Karpas-422 (cell line): ENCODE measurements at places on chromosomes 3 and 15.

GRCh38 chr15:40233727-40234577 is 4.9 kb upstream of the PAK6 start:
- H3K4me1 ChIP-seq, result peaks cover 41% of the 10 kb centered on the region
- no peak overlapping the region for H3K4me3 ChIP-seq
- no peaks in the 10 kb centered on the region for H3K27me3 ChIP-seq
- H3K27ac ChIP-seq, result peak overlapping the region; percentile 76
- DNase-seq, result no peak

DNA sequence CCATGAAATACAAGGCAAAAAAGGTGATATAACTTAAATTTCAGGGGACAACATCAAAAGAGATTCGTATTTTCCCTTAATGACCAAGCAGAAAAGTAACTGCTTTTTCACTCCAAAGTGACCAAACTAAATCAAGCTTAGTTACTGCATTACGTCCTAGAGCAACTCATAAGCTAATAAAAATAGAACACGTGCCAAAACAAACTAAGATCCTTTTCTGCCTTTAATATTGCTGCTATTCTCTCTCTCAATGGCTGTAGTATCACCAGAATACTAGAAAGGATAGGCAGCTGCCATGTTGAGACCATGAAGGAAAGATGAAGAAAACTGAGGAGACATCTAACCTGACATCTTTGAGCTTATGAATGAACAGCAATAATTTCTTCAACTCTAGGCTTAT is 43.3 kb downstream of the UBXN7 start:
- DNase-seq, result no peak
- H3K27me3 ChIP-seq, result no peaks in the 10 kb centered on the region
- H3K4me3 ChIP-seq, result no peak overlapping the region
- no peaks in the 10 kb centered on the region for H3K4me1 ChIP-seq
- H3K36me3 ChIP-seq, result peaks cover 39% of the 10 kb centered on the region
- H3K27ac ChIP-seq, result no peak overlapping the region

- H3K27ac ChIP-seq, result no peak overlapping the region
- H3K27me3 ChIP-seq, result no peaks in the 10 kb centered on the region
- no peaks in the 10 kb centered on the region for H3K36me3 ChIP-seq
- H3K4me3 ChIP-seq, result no peak overlapping the region
- DNase-seq, result no peak
Measured at GRCh38 chr3:19541284-19541683, 392.7 kb downstream of the EFHB start.

GRCh38 chr3:194425399-194425798 is 26.3 kb upstream of the GP5 start:
- no peak for DNase-seq
- H3K4me3 ChIP-seq, result no peak overlapping the region
- H3K27ac ChIP-seq, result no peak overlapping the region
- peaks cover 76% of the 10 kb centered on the region for H3K36me3 ChIP-seq

DNA sequence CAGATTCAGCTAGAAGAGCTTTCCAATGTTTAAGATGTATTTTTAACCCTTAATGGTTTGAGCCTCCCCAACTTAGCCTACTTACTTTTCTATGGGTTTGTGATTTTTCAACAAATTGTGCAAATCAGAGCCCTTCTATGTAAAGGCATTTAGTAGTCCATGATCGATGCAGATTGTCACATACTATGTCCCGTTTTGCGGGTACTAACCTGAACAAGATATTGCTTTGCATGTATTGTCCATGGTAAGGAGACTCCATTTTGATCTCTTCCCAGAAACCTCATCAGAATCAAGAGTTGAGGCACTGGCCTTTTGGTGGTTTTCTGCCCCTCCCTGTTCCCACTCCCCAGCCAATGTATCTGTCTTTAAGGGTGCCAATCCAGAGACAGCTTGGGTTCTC is 60.8 kb downstream of the ETV5 start:
- H3K4me1 ChIP-seq, result no peaks in the 10 kb centered on the region
- H3K36me3 ChIP-seq, result peaks cover 3% of the 10 kb centered on the region; the same call in 1 of the 2 replicates
- no peaks in the 10 kb centered on the region for H3K27me3 ChIP-seq
- no peak overlapping the region for H3K27ac ChIP-seq
- H3K4me3 ChIP-seq, result no peak overlapping the region

GRCh38 chr3:155416500-155417118 is 123.1 kb upstream of the STRIT1 start:
- DNase-seq, result no peak
- H3K27ac ChIP-seq, result no peak overlapping the region
- H3K4me1 ChIP-seq, result peaks cover 9% of the 10 kb centered on the region
- no peak overlapping the region for H3K4me3 ChIP-seq
- peaks cover 3% of the 10 kb centered on the region; the same call in 1 of the 2 replicates for H3K36me3 ChIP-seq

GRCh38 chr3:38597502-38598060 is 51.9 kb downstream of the SCN5A start:
- no peaks in the 10 kb centered on the region for H3K4me1 ChIP-seq
- no peak overlapping the region for H3K27ac ChIP-seq
- H3K36me3 ChIP-seq, result no peaks in the 10 kb centered on the region
- no peak for DNase-seq
- no peaks in the 10 kb centered on the region for H3K27me3 ChIP-seq

- peaks cover 42% of the 10 kb centered on the region; the same call in 1 of the 2 replicates for H3K36me3 ChIP-seq
- peak overlapping the region; percentile 52 for H3K27ac ChIP-seq
- H3K4me3 ChIP-seq, result no peak overlapping the region
- no peak for DNase-seq
Measured at GRCh38 chr3:71229905-71230657, 353.4 kb downstream of the FOXP1 start.

DNA sequence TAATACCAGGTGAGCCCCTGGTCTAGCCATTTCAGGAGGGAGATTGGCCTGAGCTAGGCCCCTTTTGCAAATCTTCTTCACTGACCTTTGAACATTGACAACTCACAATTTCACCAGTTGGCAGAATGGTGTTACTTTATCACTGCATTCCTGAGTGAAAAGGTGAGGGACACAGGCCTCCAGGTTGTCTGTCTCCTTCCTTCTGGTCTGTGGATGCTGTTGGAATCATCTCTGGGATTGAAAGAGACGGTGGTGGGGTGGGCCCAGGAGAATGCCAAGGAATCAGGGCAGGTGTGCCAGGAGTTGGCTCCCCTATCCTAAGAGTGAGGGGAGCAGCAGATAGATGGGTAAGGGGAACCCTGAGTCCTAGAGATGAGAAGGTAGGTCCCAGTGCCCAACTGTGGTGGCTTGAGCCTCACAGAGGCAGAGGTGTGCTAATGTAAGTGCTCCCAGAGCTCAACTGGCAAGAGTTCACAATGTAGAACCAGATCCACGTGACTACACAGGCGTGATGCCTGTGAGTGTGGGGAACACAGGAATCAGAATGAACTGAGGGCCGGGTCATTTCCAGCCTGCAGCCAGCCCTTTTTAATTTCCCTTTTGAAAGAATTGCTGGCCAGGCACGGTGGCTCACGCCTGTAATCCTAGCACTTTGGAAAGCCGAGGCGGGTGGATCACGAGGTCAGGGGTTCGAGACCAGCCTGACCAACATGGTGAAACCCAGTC is 11.2 kb downstream of the C3orf62 start:
- no peaks in the 10 kb centered on the region for H3K27me3 ChIP-seq
- H3K4me3 ChIP-seq, result no peak overlapping the region
- H3K4me1 ChIP-seq, result no peaks in the 10 kb centered on the region
- no peaks in the 10 kb centered on the region for H3K36me3 ChIP-seq

- no peak overlapping the region for H3K4me3 ChIP-seq
- H3K4me1 ChIP-seq, result no peaks in the 10 kb centered on the region
- H3K36me3 ChIP-seq, result no peaks in the 10 kb centered on the region
- no peak for DNase-seq
- no peak overlapping the region for H3K27ac ChIP-seq
- H3K27me3 ChIP-seq, result no peaks in the 10 kb centered on the region
Measured at GRCh38 chr15:84934942-84935729, 46.5 kb upstream of the PDE8A start.

- H3K27me3 ChIP-seq, result no peaks in the 10 kb centered on the region
- DNase-seq, result peak; percentile 46
- H3K4me1 ChIP-seq, result no peaks in the 10 kb centered on the region
- H3K4me3 ChIP-seq, result no peak overlapping the region
Measured at GRCh38 chr3:13762906-13763305, 117.0 kb downstream of the WNT7A start.

DNA sequence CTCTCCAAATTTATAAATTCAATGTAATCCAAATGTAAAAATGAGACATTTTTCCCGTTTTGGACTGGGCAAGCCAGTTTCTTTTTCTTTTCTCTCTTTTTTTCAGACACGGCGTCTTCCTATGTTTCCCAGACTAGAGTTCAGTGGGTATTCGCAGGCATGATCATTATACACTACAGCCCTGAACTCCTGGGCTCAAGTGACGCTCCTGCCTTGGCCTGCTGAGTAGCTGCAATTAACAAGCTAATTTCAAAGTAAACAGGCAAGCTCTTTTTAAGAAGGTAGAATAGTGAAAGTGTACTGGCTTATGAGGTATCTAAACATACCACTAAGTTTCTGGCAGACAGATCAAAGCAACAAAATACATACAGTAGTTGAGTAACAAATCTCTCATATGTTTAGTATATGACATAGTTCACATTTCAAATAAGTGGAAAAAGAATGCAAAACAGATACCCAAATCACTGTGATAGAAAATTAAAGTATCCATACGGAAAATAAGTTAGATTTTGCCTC is 13.5 kb downstream of the HIGD1A start:
- H3K4me3 ChIP-seq, result no peak overlapping the region
- H3K36me3 ChIP-seq, result peaks cover 53% of the 10 kb centered on the region
- H3K4me1 ChIP-seq, result peaks cover 3% of the 10 kb centered on the region
- DNase-seq, result no peak

- no peaks in the 10 kb centered on the region for H3K4me1 ChIP-seq
- no peak overlapping the region for H3K27ac ChIP-seq
- DNase-seq, result no peak
- no peak overlapping the region for H3K4me3 ChIP-seq
Measured at GRCh38 chr3:1456781-1457311, 364.0 kb downstream of the CNTN6 start.

- no peaks in the 10 kb centered on the region for H3K27me3 ChIP-seq
- H3K27ac ChIP-seq, result no peak overlapping the region
- H3K4me3 ChIP-seq, result peak overlapping the region; percentile 14; the same call in 1 of the 2 replicates
- H3K36me3 ChIP-seq, result no peaks in the 10 kb centered on the region
- peaks cover 19% of the 10 kb centered on the region for H3K4me1 ChIP-seq
Measured at GRCh38 chr3:195003006-195003892, 267.7 kb downstream of the XXYLT1 start.
